Natural killer cell treated with Interleukin-12 subunit alpha and Interleukin-12 subunit beta and Interleukin-15 and Interleukin-18, amount 100 ng/mL, for 72 hours (primary cell): ENCODE measurements at places on chromosomes 4 and X. TPM values are rescaled to one million over a fixed set of nuclear protein-coding genes. Genes with fewer than 3 reads are reported as not detected.

GRCh38 chrX:24468245-24468644 lies 3.2 kb downstream of the PDK3 start:
- H3K27ac ChIP-seq, result no peak overlapping the region
- no peaks in the 10 kb centered on the region for H3K27me3 ChIP-seq
- H3K4me1 ChIP-seq, result peaks cover 31% of the 10 kb centered on the region
- DNase-seq, result no peak
- H3K36me3 ChIP-seq, result no peaks in the 10 kb centered on the region
- no peak overlapping the region for H3K4me3 ChIP-seq

TRAPPC11 gene
- total RNA-seq, result 47.0 TPM

DNA sequence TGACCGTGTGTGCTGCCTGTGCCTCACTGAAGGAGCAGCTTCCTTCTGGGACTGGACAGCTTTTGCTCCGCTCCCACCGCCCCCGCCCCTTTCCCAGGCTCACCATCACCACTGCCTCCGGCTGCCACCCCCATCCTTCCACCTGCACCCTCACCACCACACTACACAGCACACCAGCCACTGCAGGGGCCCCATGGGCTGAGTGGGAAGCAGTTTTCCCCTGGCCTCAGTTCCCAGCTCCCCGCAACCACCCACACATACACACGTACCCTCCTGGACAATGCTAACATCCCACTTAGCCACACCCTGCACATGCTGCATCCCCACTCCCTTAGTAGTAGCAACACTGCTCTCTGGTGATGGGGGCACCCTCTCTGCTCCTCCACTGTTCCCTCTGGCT lies 29.6 kb upstream of the COX18 start:
- no peak overlapping the region for H3K4me3 ChIP-seq
- H3K36me3 ChIP-seq, result peaks cover 14% of the 10 kb centered on the region
- DNase-seq, result no peak
- no peaks in the 10 kb centered on the region for H3K27me3 ChIP-seq
- H3K4me1 ChIP-seq, result no peaks in the 10 kb centered on the region
- no peak overlapping the region for H3K27ac ChIP-seq

SPRY1 gene
- total RNA-seq, result 1.7 TPM

- no peak overlapping the region for H3K4me3 ChIP-seq
- H3K4me1 ChIP-seq, result peaks cover 4% of the 10 kb centered on the region
- no peak overlapping the region for H3K27ac ChIP-seq
- DNase-seq, result no peak
- peaks cover 25% of the 10 kb centered on the region for H3K27me3 ChIP-seq
Measured at GRCh38 chrX:3960952-3961351, 247.5 kb upstream of the PRKX start.

DNA sequence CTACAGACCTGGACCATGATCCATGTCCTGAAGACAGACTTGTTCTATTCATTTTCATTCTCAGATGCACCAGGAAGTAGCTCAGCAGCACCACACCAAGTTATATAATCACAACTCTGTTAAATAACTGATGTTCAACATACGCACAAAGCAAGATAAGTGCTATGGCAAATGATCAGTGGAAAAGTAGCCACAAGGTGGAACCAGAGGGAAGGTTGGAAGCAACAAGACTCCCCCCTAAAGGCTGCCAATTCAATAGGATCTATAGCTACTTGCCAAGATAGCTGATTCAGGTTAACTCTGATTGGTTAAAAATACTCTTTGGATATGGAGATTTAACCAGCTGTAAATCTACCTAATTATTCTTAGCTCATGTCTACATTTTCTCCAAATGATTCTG lies 23.7 kb upstream of the FAM47B start:
- H3K4me3 ChIP-seq, result no peak overlapping the region
- DNase-seq, result no peak
- H3K36me3 ChIP-seq, result no peaks in the 10 kb centered on the region

DNA sequence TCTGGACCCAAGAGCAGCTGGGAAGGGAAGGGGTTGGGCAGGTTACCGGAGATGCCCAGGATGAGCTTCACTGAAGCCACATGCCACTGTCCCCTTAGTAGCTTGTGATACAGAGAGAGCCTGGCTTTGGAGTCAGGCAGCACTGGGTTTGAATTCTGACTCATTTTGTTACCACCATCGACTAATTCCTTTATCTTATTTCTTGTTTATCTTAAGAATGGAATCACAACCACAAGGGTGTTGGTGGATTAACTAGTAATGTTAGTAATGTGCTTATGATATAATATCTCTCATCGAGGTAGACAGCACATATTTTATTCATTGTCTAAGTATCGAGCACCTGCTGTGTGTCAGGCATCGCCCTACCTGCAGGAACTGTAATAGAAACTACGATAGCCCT lies 17.7 kb upstream of the STX18 start:
- no peaks in the 10 kb centered on the region for H3K27me3 ChIP-seq
- no peak for DNase-seq
- no peaks in the 10 kb centered on the region for H3K36me3 ChIP-seq
- no peak overlapping the region for H3K27ac ChIP-seq
- no peaks in the 10 kb centered on the region for H3K4me1 ChIP-seq
- no peak overlapping the region for H3K4me3 ChIP-seq

DNA sequence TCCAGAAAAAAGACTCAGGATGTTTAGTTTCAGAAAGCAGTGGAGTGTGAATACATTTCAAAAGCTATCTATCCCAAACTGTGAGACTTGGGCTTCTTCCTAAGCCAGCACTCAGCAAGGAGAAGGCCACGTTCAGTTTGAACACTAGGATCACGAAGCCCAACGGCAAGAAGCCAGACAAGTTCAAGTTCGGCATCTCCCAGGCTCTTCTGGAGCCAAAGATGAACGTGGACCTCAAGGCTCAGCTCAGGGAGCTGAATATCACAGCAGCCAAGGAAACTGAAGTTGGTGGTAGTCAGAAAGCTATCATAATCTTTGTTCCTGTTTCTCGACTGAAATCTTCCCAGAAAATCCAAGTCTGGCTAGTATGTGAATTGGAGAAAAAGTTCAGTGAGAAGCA lies 7.6 kb downstream of the PLAC1 start:
- H3K4me3 ChIP-seq, result no peak overlapping the region
- H3K27me3 ChIP-seq, result peaks cover 9% of the 10 kb centered on the region
- H3K4me1 ChIP-seq, result no peaks in the 10 kb centered on the region
- H3K36me3 ChIP-seq, result no peaks in the 10 kb centered on the region
- H3K27ac ChIP-seq, result no peak overlapping the region
- no peak for DNase-seq

- H3K27me3 ChIP-seq, result peaks cover 7% of the 10 kb centered on the region
- no peak overlapping the region for H3K27ac ChIP-seq
- no peak for DNase-seq
- no peaks in the 10 kb centered on the region for H3K4me1 ChIP-seq
Measured at GRCh38 chr4:154406018-154406795, 85.4 kb downstream of the DCHS2 start.

XAGE2 gene
- total RNA-seq, result not detected

GRCh38 chr4:46399440-46399839 lies 9.5 kb upstream of the GABRA2 start:
- DNase-seq, result no peak
- H3K27ac ChIP-seq, result no peak overlapping the region
- no peaks in the 10 kb centered on the region for H3K36me3 ChIP-seq
- no peaks in the 10 kb centered on the region for H3K4me1 ChIP-seq
- no peak overlapping the region for H3K4me3 ChIP-seq
- no peaks in the 10 kb centered on the region for H3K27me3 ChIP-seq
